Suppressor macrophage treated with lipopolysaccharide for 4 hours (primary cell): ENCODE measurements at places on chromosomes 16 and 17.
A peak's percentile ranks its signal among the peaks of the same experiment; 100 is the strongest.

GRCh38 chr17:21072745-21073197, 30.0 kb upstream of the USP22 start:
- no peak for DNase-seq

DNA sequence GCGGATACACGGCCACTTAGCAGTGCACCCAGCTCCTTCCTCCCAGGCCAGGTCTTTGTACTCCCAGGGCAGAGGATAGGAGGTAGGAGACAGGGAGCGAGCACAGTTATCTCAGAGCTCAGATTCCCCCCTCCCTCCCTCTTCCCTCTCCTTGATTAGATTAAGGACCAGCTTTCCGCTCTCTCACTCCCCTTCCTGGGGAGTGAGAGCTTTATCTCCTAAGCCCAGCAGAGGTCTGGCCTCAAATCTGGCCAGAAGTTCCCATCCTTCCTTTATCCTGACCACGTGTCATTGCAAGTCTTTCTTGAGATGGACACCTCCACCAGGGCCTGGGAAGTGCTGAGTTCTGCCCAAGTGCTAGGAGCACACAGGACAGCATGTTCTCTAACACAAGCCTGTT, 5.1 kb downstream of the ARL4D start:
- no peak for DNase-seq

DNA sequence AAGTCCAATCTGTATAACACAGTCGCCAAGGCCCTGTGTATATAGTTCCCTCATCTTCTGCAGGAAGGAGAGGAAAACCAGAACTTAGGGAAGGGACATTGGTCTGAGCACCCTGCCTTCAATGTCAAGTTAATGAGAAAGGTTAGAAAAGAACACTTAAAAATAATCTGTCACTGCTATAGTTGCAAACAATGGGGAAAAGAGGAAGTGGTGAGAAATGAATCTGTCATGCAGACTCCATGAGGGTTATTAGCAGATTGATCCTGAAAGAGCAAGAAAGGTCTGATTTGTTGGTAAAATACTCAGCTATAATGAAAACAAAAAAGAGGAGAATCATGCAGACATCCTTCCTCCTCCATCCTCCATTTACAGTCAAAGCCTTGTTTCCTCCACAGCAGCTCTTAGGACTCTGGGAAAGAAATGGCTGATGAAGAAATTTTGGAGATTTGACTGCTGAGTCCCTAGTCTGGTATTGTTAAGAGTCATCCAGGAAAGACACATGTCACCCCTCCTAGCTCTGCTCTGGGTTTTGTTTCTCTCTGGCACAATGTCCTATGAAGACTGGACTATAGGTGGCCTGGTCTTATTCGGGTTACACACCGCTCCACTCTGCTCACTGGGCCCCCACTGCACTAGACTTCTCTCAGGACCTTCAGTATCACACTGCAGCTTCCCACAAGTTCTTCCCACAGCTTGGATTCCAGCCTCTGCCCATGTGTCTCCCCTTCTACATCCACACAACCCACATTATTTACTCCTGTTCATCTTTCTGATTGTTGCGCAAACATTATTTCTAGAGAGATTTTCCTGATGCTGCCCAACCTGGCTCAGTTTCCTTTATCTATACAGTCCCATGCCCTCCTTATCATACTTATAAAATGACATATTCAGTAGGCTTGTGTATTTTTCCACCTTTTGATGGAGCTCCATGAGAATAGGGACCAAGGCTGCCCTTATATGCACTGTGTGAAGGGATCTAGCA, 56.5 kb upstream of the XYLT1 start:
- DNase-seq: peak; percentile 35

DNA sequence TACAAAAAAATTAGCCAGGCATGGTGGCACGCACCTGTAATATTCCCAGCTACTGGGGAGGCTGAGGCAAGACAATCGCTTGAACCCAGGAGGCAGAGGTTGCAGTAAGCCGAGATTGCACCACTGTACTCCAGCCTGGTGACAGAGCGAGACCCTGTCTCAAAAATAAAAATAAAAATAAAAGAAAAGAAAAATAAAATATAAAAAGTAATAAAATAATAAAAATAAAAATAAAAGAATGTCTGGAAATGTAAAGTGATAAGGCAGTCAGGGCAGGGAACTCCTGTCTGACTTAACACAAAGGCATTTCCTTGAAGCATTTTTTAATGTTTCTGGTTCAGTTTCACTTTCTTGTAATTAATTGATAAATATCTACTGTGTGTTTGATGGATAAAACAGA, 34.7 kb upstream of the DNAJA2 start:
- DNase-seq: no peak

DNA sequence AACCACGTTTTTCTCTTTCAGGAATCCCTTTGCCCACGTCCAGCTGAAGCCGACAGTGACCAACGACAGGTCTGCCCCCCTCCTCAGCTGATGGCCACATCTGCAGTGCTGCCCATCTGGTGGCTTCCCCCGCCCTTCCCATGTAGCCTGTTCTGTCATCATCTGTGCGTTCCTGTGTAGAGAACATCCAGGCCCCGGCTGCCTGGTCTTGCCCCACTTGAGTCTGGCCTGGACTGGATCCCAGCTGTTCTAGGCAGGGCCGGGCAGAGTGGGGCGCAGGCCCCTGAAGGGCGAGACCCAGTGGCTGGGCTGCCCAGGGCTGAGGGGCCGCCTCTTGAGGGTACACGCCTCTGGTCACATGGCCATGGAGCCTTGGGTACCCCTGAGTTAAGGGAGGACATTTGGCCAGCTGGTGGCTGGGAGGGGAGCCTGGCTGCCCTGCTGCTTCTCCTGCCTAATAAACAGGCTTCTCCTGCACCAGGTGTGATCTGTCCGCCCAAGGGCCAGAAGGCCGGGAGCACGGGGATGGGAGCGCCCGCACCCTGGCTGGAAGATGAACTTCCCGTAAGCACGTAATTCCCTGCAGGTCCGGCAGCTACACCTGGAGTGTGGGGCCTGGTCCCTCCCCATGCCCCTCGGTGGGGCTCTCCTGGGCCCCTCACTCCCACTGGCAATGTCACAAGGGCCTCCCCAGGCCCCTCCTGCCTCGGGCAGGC, 49.4 kb upstream of the PVALEF start:
- no peak for DNase-seq
